ENCODE measurements at places on chromosomes 1 and 21.

DNA sequence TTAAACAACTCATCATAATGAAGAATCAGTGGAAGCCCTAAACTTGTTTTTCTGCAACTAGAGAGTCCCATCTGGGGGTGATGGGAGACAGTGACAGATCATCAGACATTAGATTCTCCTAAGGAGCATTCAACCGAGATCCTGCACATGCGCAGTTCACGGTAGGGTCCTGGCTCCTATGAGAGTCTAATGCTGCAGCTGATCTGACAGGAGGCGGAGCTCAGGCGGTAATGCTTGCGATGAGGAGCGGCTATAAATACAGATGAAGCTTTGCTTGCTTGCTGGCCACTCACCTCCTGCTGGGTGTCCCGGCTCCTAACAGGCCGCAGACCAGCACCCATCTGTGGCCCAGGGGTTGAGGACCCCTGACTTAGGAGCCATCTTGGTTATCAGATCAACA, 247.2 kb downstream of the FMN2 start:
- no peak for DNase-seq

- no peak for DNase-seq
These were observed 39.4 kb downstream of the OR10Z1 start for GRCh38 chr1:158644449-158644848.

DNA sequence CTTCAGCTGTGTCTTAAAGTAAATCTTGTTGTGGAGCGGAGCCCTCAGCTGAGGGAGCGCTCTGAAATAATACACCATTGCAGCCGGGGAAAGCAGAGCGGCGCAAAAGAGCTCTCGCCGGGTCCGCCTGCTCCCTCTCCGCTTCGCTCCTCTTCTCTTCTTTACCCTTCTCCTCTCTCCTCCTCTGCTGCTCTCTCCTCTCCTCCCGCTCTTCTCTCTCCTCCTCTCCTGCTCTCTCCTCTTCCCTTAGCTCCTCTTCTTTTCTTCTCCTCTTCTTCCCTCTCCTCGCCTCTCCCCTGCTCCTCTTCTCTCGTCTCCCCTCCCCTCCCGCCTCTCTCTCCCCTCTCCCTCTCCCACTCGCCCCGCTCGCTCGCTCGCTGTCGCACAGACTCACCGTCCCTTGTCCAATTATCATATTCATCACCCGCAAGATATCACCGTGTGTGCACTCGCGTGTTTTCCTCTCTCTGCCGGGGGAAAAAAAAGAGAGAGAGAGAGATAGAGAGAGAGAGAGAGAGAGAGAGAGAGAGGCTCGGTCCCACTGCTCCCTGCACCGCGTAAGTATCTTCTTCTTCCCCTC, at the start of gene PROX1:
Gene PROX1 (plus strand): TSS at position 47 of the 580 bp plus-strand sequence. CDS start 8,563 bp downstream, outside the sequence.
- DNase-seq = no peak

DNA sequence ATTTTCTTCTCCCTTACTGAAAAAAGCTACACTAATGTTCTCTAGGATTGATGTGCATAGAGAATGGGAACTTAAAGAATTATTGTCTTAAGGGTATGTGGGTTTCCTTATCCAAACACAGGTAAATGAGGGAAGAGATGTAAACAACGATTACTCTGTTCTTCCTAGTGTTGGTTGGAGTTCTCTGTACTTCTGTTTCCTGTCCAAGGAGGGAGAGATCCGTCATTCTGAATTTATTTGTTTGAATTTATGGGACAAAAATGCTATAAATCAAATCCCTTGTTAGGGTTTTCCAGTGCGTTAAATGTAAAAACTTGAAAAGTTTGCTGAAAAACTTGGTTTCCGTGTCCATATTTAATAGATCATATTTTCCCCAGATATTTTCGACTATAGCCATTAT, 29.6 kb downstream of the LAMC1 start:
- DNase-seq = no peak
